Right renal cortex interstitium (tissue), 3 donors: ENCODE measurements at places on chromosomes 2 and 18.

DNA sequence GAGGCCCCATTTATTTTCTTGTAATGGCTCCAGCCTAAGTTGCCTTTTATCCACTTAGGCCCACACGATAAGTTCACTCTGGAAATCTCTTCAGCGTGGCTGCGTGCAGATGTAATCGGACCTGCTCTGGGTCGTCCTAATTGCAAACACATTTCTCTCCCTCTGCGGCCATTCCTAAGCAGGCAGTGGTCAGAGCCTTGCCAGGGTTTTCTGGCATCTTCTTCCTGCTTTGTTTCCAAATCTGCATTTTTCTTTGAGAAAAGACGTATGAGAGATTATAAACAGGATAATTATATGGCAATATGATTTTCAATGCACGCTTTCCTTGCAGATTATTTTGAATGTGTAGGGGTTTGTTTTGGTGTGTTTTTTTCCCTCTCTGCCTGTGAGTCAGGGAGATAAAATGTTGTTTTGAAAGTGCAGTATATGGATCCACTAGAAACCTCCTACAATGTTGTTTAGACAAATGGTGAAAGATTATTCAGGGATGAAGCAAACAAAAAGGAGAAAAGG, 239.4 kb upstream of the TANK start:
- DNase-seq, result no peak

DNA sequence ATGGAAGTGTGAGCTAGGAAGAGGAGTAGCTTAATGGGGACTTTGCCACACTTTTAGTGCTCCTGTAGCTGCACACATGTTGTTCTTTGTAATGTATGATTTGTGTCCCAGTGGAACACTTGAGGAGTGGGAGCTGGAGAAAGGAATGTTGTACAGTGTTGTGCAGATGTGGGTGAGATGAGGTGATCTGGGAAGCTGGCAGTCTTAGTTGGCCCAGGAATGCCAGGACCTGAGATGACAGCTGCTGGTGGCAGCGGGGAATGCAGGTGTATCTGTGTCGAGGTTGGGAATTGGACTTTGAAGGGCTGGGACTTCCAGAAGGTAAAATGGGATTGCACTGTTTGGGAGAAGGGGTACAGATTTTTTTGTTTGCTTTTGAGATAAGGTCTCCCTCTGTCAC, 23.6 kb downstream of the NEDD4L start:
- no peak for DNase-seq

- DNase-seq, result no peak
Observed at GRCh38 chr2:189298038-189298437, 118.5 kb upstream of the COL5A2 start.

DNA sequence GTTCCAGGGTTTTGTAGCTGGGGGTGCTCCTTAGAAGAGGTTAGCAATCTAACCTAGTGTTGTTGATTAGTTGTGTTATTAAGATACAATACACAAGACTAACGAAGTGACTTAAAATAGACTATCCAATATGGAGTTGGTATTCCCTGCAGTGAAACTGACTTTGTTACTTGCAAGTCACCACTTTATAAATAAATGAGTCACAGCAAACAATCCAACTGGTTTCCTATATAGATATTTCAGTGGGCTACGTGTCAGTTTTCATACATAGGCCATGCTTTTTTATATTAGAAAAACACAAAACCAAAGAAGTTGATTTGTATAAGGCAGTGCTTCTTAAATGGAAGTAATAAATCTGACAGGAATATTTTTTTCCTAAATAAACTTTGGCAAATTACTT, 274.0 kb downstream of the CAMKMT start:
- DNase-seq, result no peak

GRCh38 chr2:52632543-52632942, 1135.1 kb upstream of the CHAC2 start:
- no peak for DNase-seq

DNA sequence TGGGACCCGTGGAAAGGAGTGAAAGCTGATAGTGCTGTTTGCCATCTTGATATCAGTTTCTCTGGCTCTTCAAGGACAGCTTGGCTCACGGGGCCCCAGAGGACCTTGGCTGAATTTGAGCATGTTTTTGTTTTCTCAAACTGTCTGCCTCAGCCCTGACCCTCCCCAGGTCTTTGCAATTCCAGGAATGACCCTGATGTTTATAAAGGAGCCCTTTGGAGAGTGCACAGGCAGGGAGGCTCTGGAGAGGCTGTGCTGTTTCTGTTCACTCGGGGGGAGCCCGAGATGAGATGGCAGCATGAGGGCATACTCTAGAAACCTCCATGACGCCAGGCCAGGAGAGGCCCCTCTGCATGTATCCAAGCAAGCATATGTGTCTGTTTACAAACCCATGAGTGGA, 16.4 kb downstream of the IGFBP2 start:
- no peak for DNase-seq

GRCh38 chr18:70228536-70228935, 23.0 kb upstream of the RTTN start:
- DNase-seq, result no peak

DNA sequence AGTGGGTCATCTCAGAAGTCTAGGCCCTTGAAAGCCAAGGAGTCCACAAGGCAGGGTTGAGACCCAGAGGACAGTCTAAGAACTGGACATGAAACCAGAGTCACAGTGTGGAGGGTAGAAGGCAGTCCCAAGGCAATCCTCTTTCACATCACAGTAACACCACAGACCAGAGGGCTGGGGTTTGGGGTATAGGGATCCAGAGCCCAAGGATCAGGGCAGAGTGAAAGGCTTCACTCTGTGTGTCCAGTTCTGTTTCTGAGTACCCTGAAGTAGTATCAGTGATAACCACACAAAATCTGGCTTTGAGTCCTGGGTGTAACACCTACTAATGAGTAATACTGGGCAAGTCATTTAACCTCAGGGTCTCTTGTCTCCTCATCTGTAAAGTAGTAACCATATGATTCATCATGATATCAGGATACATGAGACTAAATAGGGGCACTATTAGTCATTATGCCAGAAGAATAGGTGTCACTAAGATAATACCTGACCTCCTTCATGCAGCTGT, 91.0 kb downstream of the ICA1L start:
- no peak for DNase-seq

DNA sequence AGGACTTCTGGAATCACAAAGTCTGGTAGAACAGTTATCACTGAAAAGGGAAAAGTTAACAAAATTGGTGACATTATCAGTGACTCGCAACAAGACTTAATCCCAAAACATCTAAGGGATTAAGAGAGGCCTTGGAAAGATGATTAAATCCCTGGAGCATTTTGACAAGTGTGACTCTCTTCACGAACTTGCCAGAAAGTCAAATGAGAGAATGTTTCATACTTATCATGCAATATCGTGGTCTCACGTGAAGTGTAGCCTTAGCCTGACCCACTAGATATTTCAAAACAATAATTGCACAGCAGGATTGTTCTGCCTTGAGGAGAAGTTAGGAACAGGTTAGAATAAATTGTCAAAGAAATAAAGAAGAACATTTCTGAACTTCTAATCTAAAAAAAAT, 104.5 kb downstream of the COL6A3 start:
- no peak for DNase-seq

DNA sequence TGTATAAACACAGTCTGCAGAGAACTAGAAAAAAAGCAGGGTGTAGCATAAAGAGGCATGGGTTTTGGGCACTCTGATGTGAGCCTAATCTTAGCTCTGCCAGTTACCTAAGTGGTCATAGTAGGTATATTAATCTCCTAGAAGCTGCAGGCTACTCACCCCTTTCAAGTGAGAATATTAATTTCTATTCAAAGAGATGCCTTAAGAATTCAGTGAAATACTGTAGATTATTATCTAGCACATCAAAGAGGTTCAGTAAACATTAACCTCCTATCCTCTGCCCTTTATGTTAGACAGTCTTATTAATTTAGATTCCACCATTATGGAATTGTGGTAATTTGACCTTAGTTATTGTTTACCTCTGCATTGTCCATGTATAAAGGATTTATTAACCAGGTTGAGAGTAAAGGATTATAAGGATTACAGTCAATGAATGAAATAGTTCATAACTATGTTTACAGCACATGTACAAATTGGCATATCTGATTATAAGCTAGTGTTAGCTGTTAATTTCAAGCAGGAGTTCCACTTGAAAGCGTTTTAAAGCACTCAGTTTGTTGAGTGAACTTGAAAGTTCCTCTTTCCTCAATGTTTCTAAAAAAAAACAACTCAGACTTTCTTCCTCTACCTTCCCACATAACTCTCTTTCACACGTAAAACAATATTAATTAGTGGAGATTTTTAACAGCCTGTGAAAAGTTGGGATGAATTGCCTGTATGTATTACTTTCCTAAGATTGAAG, 150.6 kb upstream of the EPC2 start:
- no peak for DNase-seq

DNA sequence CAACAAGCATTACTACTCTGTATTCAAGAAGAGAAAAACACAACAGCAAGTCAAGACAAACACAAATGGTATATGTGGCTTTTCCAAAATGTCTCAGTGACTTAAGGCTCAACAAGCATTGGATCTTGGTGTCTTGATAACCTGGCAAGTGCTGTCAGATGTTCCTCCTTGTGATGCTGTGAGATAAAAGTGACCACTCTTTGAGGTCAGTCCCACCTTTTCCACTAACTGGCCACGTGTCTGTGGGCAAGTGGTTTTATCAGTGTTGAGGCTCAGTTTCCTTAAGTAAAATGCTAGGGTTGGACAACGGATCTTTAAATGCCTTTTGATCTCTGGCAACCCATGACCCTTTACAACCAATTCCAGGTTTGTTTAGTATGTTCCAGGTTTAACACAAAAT, 98.7 kb downstream of the BCL2 start:
- DNase-seq, result no peak

GRCh38 chr18:39587586-39587985, 2022.0 kb upstream of the CELF4 start:
- DNase-seq, result no peak

GRCh38 chr2:241900251-241901017, 30.9 kb downstream of the RTP5 start:
- DNase-seq, result no peak

DNA sequence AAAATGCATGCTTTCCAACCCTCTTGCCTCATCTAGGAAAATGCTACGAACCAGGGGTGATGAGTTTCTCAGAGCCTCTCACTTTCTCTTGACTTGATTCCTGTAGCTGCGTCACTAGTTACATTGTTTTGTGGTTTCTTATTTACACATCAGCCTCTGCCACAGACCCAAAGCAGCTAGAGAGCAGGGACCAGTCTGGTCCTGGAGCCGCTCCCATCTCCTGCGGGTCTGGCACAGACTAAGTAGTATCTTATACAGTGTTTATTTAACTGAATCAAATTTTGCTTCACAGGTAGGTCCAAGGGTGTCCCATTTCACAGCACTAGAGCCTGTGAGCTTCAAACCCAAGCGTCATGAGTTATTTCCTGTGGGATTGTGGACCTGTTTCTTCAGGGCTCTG, 310.5 kb downstream of the MYCN start:
- no peak for DNase-seq

- DNase-seq, result no peak
Observed at GRCh38 chr18:41646915-41647620, 308.0 kb upstream of the PIK3C3 start.

DNA sequence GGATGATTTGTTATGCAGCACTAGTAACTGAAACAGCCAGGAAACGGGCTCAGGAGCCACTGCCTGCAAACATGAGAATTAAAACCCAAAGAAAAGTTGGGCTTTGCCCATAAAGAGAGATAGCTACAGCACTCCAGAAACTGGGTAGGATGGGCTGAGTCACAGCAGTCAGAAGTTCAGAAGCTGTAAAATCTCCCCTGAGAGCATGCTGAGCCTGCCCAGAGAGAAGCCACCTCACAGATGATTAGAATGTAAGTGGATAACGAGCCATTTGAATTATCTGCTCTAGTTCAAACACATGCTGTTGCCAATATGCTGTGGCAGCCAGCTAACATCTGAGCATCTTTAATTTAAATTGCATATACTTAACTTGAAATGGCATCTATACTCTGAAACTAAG, 388.1 kb upstream of the ACVR2A start:
- no peak for DNase-seq
